Fibroblast of gingiva (primary cell): ENCODE measurements at places on chromosomes 7 and 10.

DNA sequence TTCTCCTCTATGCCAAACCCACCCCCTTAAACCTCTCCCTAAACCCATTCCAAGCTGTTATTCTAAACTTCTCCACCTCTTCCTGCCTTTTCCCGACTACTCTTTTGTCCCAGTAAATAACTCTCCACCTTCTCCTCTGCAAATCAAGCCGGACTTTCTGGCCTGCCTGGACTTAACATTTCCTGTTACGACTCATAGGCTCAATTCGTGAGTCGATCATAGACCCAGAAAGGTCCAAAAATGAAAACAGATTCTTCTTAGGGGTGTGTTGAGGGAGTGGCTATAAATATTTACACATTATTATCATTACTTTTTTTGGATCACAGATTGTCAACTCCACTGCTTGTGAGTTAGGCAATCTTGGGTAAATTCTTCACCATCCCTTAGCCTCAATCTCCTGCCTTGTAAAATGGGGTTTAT lies 59.0 kb upstream of the HABP2 start:
- no peak for DNase-seq

DNA sequence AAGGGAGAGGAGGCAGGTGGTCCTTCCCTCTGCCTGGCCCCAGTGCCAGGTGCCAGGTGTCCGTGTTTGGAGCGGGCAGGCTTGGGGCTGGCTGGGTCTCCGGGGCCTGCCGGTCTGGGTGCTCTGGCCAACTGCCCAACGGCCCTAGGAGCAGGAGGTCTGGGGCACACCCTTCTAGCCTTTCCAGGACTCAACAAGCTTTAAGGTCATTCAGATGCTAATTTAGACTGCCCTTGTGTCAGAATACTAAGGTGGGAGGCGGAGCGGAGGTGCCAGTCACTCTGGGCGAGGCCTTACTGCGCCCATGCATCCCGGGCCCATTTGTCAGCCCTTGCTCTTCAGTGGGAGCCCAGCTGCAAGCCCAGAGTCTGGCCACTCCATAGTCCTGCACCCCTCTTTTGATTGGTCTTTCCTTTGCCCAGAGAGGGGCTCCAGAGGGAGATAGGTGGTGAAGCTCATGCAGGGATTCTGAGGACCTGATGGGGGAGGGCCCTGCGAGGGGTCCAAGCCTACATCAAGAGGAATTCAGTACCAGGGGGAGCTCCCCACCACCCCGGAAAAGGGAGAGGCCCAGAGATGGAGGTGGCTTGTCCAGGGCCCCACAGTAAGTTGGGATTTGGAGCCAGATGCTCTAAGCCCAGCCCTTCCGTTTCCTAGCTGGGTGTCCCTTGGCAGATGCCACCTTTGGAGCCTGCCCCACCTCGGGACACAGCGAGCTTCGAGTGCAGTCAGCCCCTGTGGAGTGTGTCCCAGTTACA lies 1.3 kb downstream of the PGAM2 start:
- no peak for DNase-seq

DNA sequence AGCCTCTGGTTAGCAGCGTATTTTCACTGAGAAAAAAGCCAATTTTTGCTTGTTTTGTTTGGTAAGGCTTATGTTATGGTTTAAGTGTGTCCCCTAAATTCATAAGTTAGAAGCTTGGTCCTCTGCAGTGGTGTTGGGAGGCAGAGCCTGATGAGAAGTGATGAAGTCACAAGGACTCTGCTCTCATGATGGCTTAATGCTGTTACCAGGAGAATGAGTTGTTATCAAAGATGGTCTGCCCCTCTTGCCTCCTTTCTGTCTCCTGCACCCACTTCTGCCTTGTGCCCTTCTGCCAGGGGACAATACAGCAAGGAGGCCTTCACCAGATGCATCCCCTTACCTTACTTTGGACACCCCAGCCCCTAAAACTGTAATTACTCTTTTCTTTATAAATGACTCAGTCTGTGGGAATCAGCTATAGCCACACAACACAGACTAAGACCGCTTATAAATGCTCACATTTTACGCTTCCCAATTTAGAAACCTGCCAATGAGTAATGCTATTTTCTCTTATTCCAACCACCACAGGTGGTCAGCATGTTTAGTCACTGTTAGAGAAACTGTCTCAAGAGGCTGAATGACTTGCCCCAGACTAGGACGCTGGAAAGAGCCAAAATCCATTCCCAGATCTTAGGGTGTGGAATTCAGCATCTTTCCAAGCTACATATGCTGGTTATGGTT lies 6.1 kb upstream of the PKD1L1 start:
- no peak for DNase-seq

DNA sequence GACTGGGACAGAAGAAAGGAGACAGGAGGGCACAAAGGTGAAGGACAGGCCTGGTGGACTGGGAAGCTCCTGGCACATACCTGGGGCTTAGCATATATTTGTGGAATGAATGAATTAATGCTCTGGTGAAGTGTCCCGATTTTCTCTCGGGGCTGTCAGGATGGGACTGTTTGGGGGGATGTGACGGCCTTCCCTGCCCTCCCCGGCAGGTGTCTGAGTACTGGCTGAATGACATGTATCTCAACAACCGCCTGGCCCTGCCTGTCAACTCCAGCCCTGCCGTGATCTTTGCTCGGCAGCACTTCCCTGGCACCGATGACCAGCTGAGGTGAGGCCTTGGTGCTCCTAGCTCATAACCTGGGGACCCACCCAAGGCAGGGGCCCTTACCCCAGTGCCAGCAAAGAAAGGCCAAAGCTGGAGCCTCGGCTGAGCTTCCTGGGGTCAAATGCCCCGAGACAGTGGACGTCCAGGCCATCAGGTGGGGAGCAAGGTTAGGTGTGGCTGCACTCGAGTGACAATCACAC lies 6.5 kb downstream of the CHAT start:
- no peak for DNase-seq

- no peak for DNase-seq
Measured at GRCh38 chr10:75649466-75649865, 218.0 kb downstream of the LRMDA start.

- DNase-seq = peak; percentile 1
Measured at GRCh38 chr7:22083704-22084240, 138.1 kb upstream of the CDCA7L start.

DNA sequence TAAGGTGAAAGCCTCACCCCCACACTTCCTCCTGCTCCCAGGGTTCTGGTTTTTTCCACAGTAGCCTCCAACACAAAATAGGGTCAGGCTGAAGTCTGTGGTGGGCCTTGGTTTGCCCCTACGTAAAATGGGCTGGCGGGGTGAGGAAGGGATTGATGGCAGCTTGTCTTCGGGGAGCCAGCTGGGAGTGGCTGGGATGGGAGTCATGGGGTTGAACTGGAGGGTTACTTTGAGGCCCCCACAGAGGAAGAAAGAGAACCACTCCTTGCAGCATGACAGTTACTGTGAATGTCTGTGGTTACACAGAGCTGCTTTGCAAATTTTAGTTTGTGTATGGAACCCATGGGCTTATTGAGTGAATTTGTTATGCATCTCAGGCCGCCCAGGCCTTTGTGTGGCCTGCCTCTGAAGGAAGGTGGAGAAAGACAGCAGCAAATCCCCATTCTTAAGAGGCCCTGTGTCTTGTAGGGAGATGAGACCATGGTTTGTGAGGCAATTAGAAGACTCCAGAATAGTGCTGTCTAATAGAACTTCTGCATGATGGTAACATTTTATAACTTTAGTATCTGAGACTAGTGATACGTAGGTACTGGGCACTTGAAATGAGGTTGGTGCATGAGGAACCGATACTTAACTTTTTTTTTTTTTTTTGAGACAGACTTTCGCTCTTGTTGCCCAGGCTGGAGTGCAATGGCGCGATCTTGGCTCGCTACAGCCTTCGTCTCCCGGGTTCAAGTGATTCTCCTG lies 8.1 kb downstream of the TRIM8 start:
- DNase-seq = no peak

DNA sequence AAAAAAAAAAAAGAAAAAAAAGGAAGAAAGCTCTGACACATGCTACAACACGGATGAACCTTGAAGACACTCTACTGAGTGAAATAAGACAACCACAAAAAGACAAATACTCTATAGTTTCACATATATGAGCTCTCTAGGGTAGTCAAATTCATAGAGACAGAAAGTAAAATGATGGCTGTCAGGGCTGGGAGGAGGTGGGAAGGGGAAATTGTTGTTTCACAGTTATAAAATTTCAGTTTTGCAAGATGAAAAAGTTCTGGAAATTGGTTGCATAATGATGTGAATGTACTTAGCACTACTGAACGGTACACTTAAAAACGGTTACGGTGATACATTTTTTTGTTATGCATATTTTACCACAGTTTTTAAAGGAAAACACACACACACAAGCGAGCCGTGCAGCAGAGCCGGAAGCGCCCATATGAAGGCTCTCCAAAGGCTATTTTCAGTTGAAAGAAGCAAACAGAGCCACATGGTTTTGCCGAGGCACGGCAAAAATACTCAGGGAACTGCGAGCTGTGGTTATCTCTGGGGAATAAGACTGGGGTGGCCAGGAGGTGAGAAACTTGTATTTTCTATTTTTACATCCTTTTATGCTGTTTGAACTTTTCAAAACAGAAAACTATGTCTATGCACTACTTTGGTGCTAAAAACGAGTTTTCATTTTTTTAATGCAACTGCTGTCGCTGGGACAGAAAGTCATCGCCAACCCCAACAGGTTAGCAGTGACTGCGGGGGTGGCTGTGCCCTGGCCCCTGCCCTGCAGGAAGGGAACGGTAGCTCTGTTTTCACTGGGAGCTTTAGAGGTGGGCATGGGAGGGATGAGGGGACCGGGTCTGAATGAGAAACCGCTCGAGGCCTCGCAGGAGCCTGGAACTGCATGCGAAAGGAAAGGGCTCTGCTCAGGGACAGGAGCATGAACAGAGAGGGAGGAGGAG lies 132.9 kb downstream of the OAT start:
- peak; percentile 65 for DNase-seq

- DNase-seq = no peak
Measured at GRCh38 chr7:83362871-83363550, 200.3 kb upstream of the PCLO start.

DNA sequence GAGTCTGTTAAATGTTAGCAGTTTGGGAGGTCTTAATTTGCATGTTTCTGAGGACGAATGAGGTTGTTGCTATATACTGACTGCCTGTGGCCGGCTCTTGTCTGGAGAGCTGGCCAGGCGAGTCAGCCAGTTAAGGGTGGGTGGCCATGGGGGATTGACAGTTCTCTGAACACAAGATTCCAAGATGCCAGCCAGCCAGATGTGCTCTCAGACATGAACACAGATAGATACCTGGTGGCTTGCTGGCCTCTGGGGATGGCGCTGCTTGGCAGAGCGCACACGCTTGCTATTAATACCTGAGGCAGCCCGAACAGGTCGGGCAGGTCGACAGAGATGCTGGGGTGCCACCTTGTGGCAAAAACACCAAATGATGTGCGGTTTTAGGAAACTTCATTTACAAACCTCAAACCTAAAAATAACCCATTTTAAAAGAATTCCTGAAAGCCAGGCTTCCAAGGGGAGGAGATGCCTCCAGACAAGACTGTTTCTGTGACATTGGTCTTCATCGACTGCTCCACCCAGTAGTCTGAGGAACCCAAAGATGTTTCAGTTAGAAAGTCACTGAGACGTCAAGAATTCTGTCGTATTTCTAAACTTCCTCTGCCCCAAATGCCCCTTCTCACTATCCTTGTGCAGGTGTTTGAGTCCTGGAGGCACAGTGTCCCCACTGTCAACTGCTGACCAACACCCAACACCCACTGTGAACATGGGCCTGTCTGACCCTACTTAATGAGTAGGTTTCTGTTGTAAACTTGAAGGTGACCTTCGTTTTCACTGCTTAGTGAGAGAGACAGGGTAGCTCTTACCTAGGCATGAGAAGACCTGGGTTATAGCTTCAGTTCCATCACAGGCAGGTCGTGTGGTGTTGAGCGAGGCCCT lies 123.4 kb downstream of the NT5C2 start:
- peak; percentile 27 for DNase-seq

- peak; percentile 36 for DNase-seq
Measured at GRCh38 chr7:42093349-42093905, 143.6 kb downstream of the GLI3 start.

DNA sequence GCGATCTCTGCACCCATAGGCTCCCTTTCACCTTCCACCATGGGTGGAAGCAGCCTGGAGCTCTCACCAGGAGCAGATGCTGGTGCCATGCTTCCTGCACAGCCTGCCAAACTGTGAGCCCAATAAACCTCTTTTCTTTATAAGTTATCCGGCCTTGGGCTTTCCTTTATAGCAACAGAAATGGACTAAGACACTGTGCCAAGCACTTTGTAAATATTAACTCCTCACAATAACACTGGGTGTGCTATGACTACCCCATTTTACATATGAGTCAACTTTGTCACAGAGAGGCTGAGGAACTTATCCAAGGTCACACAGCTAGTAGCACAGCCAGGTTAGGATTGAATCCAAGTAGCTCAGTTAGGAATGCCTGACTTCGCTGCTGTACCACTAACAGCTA lies 79.7 kb upstream of the KCNMA1 start:
- DNase-seq = no peak

GRCh38 chr7:106770191-106770590 lies 94.9 kb upstream of the PIK3CG start:
- peak; percentile 95 for DNase-seq

DNA sequence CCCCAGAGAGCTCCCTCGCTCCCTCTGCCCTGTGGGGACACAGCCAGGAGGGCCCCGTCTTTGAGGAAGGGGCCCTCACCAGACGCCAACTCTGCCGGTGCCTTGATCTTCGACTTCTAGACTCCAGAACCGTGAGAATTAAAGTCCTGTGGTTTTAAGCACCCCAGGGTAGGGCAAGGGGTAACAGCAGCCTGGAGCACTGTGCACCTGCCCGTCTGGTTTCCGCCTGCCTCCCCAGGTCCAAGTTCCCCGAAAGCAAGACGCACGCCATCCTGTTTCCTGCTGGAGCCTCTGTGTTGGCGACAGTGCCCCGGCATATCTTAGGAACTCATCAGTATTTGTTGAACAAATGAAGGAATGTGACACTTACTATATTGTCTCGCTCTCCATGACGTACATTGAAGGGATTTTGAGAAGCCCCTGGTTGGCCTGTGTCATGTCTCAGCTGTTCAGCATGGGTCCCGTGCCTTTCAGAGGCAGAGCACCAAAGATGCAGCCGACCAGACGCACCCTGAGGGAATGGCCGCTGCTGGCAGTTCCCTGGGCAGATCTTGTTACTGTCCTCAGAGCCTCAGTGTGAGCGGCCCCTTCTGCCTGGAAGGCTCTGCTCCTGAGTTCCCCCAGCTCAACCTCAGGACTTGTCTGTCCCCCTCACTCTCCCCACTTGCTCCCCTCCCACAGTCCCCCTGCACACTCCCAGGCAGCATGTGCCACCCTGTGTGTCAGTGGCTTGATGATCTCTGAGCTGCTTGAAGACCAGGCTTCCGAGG lies 226.2 kb downstream of the TCERG1L start:
- DNase-seq = no peak

GRCh38 chr7:138396251-138397070 lies 63.6 kb upstream of the TRIM24 start:
- DNase-seq = no peak

GRCh38 chr10:122249303-122249850 lies 21.7 kb upstream of the BTBD16 start:
- DNase-seq = no peak

DNA sequence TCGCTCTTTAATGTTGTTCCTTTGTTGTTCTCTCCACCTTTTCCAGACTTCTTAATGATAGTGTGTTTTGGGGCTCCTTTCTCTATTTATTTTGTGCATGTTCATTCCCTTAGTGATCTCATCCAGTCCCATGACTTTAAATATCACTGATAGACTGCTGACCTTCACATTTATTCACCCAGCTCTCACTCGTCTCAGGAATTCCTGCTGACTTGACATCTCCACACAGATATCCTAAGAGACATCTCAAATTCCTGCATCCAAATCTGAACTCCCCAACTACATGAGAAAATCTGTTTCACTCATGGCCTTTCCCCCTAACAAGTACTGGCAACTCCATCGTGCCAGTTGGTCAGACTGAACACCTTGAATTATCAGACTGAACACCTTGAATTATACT lies 111.2 kb downstream of the CTTNBP2 start:
- DNase-seq = no peak

GRCh38 chr7:98354511-98355249 lies 46.2 kb downstream of the BAIAP2L1 start:
- peak; percentile 61 for DNase-seq
